ENCODE measurements at places on chromosomes 12 and 14.

- no peak for DNase-seq
These were observed 5.5 kb upstream of the ZNF740 start for GRCh38 chr12:53174881-53175491.

DNA sequence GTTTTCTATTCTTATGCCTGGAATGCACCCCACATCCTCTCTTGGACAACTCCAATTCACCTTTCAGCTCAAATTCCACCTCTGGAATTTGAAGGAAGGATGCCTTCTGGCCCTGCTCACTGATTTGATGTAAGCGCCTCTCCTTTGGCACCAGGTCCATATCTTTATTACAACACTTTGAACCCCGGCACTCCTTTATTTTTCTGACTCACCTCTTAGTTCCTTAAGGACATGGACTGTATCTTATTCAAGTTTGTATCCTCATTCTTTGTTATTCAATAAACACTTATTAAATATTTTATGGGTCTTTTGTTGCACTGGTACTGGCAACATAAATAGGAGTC is 3.1 kb downstream of the GALC start:
- DNase-seq = no peak

GRCh38 chr14:42421377-42422078 is 814.9 kb downstream of the LRFN5 start:
- DNase-seq = no peak

- no peak for DNase-seq
These were observed 50.0 kb upstream of the USP44 start for GRCh38 chr12:95601091-95601961.

GRCh38 chr12:50620109-50620977 is 115.6 kb downstream of the DIP2B start:
- no peak for DNase-seq

DNA sequence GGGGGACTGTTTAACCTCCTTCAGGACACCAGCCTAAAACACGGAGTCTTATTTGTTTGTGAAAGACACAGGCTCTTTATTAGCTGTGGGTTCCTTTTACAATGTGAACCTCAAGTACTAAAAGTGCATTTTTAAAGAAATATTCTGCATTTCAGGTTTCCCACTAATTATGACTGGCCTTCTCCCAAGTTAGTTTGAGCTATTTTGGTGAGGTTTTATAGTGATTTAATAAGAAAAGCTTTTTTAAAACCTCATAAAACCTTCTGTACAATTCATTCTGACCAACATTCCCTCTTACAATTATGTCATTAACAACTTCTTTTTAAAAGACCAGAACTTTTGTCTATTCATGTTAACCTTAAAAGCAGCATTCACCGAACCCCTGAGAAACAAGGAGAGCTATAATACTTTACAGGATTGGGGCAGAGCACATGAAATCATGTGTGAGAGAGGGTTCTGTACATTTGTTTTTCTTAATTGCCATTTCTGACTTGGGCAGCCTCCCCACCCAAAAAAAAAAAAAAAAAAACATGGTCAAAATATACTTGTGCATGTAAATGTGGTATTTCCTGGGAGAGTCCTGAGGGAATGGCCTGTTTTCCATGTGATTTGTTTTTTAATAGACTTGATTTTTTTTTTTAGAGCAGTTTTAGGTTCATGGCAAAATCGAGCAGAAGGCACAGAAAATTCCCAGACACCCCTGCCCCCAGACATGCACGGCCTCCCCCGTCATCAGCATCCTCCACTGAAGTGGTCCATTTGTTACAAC is 169.5 kb downstream of the CHST11 start:
- no peak for DNase-seq

GRCh38 chr14:87712396-87713090 is 280.4 kb downstream of the GALC start:
- no peak for DNase-seq

- DNase-seq = no peak
These were observed 53.0 kb downstream of the PKP2 start for GRCh38 chr12:32843528-32844095.

GRCh38 chr12:29544428-29545101 is 47.1 kb upstream of the OVCH1 start:
- no peak for DNase-seq

- DNase-seq = no peak
These were observed 795 bp downstream of the SMAGP start for GRCh38 chr12:51269174-51270066.

- DNase-seq = no peak
These were observed 689.7 kb downstream of the BCL11B start for GRCh38 chr14:98582276-98582675.

DNA sequence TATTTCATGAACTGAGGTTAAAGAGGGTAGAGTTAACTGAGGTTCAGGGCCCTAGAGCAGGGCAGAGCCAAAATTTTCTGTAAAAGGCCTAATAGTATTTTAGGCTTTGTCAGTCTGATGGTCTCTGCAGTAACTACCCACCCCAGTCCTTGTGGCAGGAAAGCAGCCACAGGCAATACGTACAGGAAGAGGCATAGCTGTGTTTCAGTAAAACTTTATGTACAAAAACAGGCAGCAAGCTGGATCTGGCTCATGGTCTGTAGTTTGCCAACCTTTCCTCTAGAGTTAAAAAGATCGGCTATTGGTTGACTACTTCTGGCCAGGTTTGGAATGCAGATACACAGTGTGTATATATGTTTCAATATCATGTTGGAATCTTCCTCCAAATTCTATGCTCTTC is 17.2 kb downstream of the TM7SF3 start:
- DNase-seq = no peak

GRCh38 chr14:27886256-27886655 is 880.3 kb upstream of the FOXG1 start:
- DNase-seq = no peak

- no peak for DNase-seq
These were observed 4.5 kb downstream of the HCAR1 start for GRCh38 chr12:122726080-122726558.

DNA sequence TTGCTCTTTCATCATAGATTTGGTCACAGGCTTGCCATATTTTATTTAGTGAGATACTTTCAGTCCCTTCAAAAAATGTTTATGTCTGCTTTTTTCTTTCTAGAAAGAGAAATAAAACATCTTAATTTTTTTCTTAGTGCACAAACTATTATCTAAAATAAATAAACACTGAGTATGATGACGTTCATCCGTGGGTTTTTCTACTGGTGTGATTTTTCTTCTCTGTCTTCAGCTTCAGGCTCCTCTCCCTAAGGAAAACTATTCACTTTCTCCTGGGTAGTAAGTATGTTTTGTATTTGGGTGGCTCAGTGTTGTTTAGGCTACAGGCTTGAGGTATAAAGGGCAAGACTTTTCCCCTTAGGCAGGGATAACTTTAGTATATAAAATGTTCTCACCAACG is 154.7 kb downstream of the DACT1 start:
- no peak for DNase-seq
